SK-N-MC (cell line): ENCODE measurements at places on chromosomes 7 and 10.

DNA sequence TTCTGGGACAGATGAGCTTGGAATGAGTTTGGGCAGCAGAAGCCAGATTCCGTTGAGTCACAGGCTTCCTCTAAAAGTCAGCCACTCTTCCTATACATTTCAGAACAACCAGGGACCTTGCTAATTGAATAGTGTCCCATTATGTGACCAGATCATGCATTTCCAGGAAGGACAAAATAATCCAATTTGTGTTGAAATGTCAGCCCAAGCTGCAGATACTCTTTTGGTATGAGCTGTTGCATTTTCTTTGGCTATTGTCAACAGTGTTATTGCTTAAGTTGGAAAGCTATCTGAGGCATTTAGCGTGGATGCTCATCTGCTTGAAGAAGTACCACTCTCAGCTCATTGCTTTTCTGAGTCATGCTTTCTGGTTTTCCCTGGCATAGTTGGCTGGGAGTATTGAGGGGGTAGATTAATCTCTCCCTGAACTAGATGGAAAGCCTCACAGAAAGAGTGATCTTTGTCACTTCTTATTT, 223.7 kb upstream of the HABP2 start:
- no peak for DNase-seq

- DNase-seq, result no peak
Measured at GRCh38 chr7:18874880-18875279, 242.6 kb downstream of the TWIST1 start.

GRCh38 chr10:60914690-60915141, 29.3 kb downstream of the RHOBTB1 start:
- no peak for DNase-seq

DNA sequence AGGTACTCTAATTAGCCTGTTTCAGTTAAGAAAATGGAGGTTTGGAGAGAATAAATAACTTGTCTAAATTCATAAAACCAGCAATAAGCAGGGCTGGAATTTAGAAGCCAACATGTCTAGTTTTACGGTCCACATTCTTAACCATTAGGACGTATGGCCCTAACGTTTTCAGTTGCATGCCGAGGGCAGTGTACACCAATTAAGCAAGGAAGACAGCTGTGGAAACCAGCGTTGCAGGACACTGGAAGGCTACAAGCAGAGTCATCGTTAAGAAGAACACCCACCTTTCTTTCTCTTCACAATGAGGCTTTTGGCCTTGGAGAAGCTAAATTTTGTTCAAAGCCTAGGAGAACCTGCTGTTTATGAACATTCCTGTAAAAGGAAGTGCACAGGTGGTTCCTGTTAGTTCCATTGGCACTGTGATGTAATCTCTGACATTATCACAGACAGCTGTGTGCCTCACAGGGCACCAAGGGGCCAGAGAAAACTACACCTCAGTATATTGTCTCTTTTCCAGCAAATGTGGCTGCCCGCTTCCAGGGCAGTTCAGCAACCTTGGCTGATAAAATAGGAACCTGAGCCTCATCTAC, 21.0 kb downstream of the MPP7 start:
- no peak for DNase-seq

- DNase-seq, result no peak
Measured at GRCh38 chr7:149001427-149002068, 26.8 kb downstream of the PDIA4 start.
